ENCODE measurements at places on chromosomes 4 and X.

GRCh38 chr4:123102897-123103471 is 180.6 kb upstream of the NUDT6 start:
- DNase-seq: no peak

- no peak for DNase-seq
Measured at GRCh38 chr4:40812386-40812785, 62.6 kb downstream of the NSUN7 start.

- DNase-seq: no peak
Measured at GRCh38 chr4:48243429-48243828, 26.2 kb downstream of the TEC start.

DNA sequence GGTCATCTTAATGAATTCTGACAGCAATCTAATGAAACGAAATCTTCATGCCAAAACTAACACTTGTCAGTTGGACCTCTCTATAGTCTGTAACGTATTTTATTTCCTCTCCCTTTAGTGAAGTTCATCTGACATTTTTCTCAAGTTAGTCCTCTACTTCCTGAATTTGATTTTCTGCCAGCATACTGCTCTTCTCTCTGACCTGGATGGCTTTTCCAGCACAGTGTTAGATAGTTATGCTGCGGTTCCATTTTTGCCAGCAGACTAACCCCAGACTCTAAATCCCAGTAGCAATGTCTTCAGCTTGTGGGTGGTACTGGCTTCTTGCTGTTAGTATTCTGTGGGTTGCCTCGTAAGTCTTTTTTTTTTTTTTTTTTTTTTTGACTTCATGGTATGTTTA is 146.7 kb upstream of the VEGFC start:
- no peak for DNase-seq

GRCh38 chr4:64712590-64712989 is 303.3 kb upstream of the TECRL start:
- no peak for DNase-seq
